HTR-8/SVneo (cell line): ENCODE measurements at places on chromosomes 5 and 9.
A peak's percentile ranks its signal among the peaks of the same experiment; 100 is the strongest.

DNA sequence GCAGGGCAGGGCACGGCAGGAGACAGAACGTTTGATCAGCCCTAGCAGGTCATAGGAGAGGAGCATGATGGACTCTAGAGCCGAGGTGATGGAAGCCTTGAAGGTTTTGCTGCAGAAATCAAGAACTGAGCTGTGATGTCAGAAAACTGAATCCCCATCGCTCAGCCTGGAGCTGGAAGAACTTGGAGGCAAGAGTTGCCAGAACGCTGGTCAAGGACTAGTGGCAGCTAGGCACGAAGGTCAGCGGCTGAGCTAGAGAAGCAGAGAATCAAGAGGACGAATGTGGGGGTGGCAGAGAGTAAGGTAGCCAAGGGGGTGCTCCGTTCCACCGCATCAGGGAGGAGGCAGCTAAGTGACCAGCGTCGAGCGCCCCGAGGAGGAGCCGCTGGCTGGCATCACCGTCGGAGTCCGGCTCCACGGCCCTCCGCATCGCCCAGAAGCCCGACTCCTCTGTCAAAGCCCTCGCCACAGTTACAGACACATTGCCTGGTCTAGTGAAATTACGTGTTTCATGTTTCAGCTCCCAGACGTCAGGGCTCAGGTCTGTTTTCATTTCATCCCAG lies 1.2 kb upstream of the GALNT10 start:
- no peak for DNase-seq

DNA sequence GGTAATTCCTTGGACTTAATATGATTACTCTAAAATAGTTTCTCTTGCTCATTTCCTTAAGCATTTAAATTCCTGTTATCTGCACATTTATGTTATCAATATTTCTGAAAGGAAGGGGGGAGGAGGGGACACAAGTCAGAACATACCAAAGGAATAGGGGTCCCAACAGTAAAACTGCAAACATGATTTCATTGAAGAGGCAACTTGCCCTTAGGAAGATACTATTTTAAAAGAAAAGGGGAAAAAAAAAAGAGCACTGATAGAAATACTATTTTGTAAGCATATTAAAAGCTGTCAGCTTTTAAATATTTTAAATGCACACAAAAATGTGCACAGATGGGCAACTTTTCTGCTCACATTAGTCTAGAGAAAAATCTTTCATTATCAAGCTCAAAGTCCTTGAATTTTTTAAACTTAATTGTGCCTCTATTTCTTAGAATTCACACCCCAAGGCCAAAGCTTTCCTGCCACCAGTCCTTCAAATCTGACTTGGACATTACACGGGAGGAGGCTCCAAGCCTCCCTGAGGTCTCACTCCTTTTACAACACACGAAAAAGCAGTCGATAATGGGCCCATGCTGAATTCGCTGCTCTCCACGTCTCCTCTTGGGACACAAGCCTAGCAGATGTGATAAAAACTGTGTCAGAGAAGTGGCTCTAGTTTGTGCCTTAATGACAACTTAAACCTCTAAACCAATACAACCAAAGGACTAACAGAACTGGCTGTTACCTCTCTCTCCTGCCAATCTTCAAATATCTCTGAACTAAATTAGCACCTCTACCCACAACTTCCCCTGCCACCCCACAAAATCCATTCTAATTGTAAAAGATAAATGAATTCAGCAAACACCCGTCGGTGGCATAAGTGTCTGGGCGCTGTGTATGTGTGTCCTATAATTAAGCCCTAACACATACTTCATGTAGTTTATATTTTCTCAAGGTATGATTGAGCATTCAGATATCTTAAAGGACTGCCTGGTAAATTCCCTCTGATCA lies 154.3 kb downstream of the DENND1A start:
- DNase-seq = no peak

DNA sequence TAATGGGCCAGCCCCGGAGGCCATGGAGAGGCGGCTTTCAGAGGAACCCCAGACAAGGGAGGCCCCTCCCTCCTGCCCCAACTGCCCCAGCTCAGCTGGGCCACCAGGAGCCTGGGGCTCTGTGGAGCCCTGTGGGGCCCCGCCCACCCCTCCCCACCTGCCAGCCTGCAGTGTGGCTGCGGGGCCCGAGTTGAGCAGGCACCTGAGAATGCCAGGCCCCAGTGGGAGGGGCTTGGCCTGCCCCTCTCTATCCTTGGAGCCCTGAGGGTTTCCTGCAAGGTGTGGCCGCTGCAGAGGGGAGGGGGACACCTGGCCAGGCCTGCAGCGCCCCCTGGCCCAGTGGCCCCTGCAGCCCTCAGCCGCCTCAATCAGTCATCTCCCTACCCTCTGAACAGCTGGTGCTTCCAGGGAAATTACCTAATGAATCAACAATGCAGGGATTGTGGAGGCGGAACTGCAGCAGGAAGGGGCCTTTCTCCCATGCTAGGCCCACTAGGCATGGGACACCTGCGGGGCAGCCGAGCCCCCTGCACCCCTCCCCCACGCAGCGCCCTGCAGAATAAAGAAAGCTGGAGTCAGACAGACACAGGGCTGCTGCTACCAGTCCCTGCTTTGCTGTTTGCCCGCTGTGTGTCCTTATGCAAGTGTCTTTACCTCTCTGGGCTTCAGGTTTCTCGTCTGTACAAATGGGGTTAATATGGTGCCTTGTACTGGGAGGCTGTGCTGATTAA lies 48.0 kb downstream of the LMX1B start:
- peak; percentile 69 for DNase-seq

GRCh38 chr9:131621551-131622358 lies 76.4 kb downstream of the PRRT1B start:
- DNase-seq = no peak

- no peak for DNase-seq
Measured at GRCh38 chr5:64506567-64507263, 900 bp downstream of the RGS7BP start.

GRCh38 chr9:114448706-114449105 lies 56.6 kb downstream of the WHRN start:
- no peak for DNase-seq
